ENCODE measurements at places on chromosomes 12 and 14.
A peak's percentile ranks its signal among the peaks of the same experiment; 100 is the strongest.

DNA sequence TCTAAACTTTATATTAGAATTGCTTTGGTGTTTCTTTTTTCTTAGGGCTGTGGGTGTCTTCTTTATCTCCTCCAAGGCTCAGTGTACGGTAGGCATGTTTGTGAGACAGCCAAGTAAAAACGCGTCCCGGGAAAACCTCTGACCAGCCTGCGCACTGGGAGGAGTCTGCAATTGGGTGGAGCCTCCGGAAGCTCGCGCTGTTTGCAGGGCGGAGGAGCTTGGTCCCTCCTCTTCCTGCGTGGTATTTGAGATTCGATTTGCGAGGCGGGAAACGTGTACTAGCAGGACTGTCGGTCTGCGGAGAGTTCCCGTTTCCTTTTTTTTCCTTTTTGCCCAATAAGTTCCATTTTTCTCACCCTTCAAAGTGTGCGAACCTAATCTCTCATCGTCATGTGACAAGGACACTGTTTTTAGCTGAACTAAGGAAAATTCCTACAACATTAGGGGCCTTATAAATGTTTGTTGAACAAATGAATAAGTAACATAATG is 182.1 kb upstream of the OTX2 start:
- no peak for DNase-seq

- peak; percentile 69 for DNase-seq
Measured at GRCh38 chr12:6606331-6607131, 648 bp downstream of the CHD4 start.

DNA sequence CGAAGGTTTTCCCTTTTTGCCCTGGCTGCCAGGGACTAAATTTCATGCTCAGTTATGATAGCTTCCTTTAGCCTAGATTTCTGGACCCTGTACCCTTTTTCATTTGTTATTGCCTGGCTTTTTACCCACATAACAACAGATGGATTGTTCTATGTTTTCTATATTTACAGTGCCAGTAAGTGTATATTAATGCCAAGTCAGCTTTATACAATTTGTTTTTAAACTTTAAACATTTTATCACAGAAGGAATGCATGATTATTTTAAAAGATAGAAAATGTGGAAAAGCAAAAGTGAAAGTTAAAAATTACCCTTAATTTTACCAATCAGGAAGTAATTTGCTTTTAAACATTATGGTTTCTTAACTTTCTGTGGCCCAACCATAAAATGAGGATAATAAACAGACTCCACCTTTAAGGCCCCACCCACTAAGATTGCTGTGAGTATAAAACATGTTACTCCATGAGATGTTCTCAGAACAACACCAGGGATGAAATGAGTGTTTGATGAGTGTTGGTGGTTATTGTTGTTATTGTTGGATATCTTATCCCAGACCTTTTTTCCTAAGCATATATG is 496.8 kb downstream of the EGLN3 start:
- no peak for DNase-seq

GRCh38 chr12:103140286-103140685 is 182.8 kb downstream of the ASCL1 start:
- no peak for DNase-seq

- no peak for DNase-seq
Measured at GRCh38 chr12:65584016-65584415, 240.3 kb upstream of the HMGA2 start.

GRCh38 chr12:72111706-72112105 is 160.5 kb upstream of the TRHDE start:
- no peak for DNase-seq

- no peak for DNase-seq
Measured at GRCh38 chr14:58299401-58300330, 1.3 kb downstream of the ARID4A start.

DNA sequence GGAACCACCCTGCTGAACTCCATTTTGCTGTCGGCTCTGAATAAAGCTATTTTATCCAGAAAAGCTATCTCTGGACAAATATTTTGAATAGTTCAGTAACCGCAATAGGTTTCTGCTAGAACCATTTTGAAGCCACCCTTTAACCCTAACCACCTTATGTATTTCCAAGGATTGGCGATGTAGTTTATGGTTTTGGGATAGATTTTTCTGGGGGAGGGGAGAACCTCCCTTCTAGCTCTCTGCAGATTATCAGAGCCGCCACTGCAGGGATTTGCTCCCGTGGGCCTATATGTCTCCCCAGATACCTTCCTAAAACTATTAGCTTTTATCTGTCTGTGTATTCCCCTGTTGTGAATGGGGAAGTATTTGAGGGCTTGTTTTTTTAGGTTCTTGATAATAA is 1.8 kb upstream of the TUBA1B start:
- DNase-seq, result no peak

GRCh38 chr14:72420749-72421474 is 473.0 kb downstream of the DPF3 start:
- DNase-seq, result peak; percentile 47

DNA sequence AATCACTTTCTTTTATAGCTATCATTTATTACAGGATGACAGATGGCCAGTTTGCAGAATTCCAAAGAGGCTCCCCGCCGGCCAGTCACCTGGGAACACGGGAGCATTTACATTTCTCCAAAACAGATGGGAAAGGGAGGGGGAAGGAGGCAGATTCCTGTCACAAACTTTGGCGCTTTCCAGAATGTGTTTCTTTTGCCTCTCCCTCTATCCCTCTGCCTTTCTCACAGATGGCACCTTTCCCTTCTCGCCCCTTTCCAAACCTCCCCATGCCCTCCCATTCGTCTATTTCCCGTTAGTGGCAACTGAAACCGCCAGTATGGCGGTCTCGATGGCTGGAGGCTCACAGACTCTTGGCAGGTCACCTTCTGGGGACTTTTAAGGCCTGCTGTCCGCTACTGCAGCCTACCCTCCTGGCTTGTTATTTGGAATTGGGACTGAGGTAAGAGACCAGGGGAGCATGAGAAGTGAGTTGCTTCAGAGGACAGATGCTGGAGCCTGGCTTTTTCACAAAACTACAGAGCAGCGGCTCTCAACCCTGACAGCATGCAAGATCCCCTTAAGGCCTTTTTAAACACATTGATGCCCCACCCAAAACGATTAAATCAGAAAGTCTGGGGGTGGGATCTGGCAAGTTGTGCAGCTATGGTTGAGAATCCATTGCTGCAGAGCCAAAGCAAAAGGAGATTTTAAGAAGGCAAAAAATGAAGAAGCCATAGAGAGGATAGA is 161.5 kb upstream of the VASH1 start:
- DNase-seq, result no peak

DNA sequence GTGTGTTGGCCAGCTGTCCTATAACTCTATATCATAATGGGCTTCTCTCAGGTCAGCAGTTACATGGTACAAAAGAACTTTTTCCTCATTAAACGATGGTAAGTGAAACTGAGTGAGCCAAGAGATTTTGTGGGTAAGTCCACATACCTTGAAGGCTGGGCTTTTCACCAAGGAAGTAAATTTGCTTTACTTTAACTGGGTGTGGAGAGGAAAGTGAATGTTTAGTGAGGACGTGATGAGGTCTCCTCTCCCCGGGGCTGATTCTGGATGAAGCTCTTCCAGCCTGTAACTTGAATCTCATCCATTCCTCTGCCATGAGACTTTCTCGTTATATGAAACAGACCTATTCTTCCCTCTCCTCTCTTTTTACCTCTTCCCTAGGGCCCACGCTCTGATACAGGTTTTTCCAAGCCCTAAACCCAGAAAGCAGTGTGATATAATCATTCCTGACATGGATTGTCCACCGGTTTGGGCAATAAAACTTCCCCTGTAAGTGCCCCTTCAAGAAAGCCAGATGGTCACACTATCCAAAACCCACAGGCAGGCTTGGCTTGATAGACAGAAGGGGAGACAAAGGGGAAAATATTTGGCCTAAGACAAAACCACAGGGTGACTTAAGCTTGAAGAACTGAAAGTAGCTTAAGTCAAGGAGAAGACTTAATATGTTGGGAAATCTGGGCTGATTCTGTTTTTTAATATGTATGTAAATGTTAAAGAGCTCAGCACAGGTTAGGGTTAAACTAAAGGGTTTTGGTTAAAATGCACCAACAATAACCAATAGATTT is 50.3 kb downstream of the CIT start:
- no peak for DNase-seq

- DNase-seq, result no peak
Measured at GRCh38 chr12:131047789-131048610, 94.3 kb downstream of the ADGRD1 start.

DNA sequence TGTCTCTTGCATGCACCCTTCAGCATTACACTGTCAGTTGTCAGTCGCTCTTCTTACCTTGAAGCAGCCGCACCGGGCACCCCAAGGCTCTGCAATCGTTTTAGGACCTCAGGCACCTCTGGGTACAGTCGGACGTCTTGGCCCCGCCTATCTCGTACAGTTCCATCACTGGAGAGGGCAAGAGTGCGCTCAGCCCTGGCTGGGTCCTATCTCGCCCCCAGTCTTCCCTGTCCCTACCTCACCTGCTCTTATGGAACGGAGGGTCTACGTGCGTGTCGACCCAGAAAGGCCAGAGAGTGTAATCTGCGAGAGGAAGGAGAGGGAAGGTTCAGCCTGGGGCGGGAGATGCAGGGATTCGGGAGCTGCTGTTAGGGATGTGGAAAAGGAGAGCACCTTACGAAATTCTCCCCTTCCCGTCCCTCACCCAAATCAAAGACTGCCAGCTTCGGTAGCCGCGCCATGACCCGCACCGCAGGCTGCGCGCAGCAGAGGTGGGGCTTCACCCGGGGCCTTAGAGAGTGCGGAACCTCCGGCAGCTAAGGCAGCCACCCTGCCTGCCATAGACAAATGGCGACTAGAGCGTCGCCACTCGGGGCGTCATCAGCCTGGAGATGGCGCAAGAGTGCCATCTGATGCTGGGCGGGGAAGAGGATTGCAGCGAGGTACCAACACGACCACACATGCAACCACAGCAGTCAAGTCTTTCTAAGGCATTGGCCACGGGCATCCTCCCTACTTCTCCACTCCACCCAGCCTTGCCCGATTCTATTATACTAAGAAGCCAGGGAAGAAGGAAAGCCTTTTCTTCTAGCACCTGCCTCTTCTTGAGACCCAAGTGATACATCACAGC is at the start of gene MDP1:
TSS of gene MDP1 (minus strand) at position 572 of the 850 bp plus-strand sequence. CDS start at position 461, 111 bp downstream.
- peak; percentile 92 for DNase-seq

- no peak for DNase-seq
Measured at GRCh38 chr12:77229640-77230442, 164.5 kb upstream of the E2F7 start.

GRCh38 chr12:89160716-89161123 is 191.6 kb downstream of the DUSP6 start:
- DNase-seq, result peak; percentile 17

DNA sequence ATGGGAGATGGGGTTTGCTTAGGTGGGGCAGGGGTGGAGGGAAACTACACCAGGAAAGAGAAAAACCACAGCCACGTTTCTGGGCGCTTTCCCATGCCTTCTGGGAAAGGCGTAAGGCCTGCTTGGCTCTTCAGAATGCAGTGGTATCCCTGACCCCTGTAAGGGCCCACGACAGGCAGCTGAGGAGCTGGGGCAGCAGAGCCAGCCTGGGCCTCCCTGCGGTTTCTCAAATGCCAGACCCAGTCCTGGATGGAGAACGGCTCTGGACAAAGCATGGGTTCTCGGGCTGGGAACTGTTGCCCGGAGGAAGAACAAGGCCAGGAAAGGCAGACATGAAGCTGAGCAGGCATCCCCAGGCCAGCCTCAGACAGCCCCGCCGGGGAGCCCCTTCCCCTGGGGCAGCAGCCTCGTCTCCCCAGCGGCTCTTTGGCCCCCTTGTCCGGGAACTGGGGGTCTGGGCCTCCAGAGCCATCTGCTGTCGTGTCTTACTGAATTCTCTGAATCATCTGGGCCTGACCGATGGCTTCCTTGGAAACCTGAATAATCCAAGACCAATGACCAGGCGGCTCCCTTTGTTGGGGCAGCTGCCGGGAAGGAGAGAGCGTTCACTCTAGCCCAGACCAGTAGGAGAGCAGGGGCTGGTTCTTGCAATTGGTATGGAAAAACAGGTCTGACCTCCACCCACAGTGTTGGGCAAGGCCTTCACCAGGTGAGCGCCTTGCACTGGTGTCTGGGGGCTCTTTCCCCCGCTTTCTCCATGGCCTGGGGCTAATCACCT is 64.0 kb upstream of the RIN3 start:
- DNase-seq, result no peak

GRCh38 chr12:52361553-52361952 is 5.7 kb downstream of the KRT85 start:
- no peak for DNase-seq

GRCh38 chr12:103679421-103680170 is 92.5 kb downstream of the STAB2 start:
- DNase-seq, result no peak

GRCh38 chr12:89383235-89384049 is 31.1 kb upstream of the DUSP6 start:
- no peak for DNase-seq

DNA sequence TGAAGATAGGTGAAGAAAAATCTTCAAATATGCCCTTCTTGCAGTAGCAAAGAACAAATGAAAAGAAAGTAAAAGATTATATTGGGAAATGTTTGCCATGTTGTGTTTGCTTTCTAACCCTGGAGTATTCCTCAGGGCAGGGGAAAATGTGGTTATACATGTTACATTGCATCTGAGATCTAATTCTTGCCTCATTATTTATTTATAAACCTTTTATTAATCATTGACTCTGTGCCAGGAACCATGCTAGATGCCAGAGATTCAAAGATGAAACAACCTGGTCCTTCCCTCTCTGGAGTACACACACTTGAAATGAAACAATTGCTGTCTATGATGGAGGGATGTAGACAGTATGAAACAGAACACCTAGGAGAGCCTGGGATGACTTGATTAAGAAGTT is 128.1 kb upstream of the HMGA2 start:
- DNase-seq, result no peak

DNA sequence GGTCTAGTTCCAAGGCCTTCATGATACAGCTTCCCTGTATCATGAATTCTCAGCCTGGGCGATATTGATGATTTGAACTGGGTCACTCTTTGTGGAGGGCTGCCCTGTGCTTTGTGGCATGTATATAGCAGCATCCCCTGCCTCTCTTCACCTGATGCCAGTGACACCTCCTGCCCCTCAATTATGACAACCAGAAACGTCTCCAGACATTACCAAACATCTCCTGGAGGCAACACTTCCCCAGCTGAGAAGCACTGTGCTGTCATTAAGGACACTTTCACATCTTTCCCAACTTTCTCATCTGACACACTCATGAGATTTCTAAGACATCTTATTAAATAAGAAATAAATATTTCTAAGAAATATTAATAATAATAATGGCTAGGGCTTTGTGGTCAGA is 315.3 kb downstream of the BCL11B start:
- no peak for DNase-seq

GRCh38 chr14:70886421-70887206 is 20.6 kb upstream of the PCNX1 start:
- DNase-seq, result peak; percentile 63

Data from CD4-positive, alpha-beta T cell treated with Interleukin-12 subunit alpha and Interleukin-12 subunit beta, for 1 hour (primary cell).